ENCODE measurements at places on chromosomes 6 and 20.

- DNase-seq: no peak
These were observed 41.0 kb upstream of the HIVEP1 start for GRCh38 chr6:11971154-11971553.

GRCh38 chr20:46316984-46317684, 8.8 kb upstream of the CDH22 start:
- DNase-seq: no peak

GRCh38 chr6:54916858-54917257, 70.3 kb downstream of the FAM83B start:
- no peak for DNase-seq

DNA sequence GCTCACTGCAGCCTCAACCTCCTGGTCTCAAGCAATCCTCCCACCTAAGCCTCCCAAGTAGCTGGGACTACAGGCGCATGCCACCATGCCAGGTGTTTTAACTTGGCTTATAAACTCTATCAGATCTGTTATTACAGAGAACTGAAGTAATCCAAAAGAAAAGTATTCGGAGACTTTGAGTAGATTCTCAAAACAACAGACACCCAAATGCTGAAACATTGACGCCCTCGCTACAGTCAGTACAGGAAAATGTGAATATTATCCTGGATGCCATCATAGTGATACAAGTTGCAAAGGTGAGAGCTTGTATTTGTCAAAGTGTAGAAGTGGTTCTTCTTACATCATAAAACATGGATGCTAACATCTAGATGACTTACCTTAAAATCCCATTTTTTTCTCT, 108.7 kb upstream of the EDN1 start:
- no peak for DNase-seq

- no peak for DNase-seq
These were observed 8.2 kb downstream of the ADISSP start for GRCh38 chr20:3759316-3759823.

- no peak for DNase-seq
These were observed 117.5 kb downstream of the RIN2 start for GRCh38 chr20:19875376-19876221.

- peak; percentile 64 for DNase-seq
These were observed at the start of gene ACSS1 for GRCh38 chr20:25058051-25058846. TSS of gene ACSS1 (minus strand) at chr20:25058139. CDS start at chr20:25058102, 37 bp downstream.

DNA sequence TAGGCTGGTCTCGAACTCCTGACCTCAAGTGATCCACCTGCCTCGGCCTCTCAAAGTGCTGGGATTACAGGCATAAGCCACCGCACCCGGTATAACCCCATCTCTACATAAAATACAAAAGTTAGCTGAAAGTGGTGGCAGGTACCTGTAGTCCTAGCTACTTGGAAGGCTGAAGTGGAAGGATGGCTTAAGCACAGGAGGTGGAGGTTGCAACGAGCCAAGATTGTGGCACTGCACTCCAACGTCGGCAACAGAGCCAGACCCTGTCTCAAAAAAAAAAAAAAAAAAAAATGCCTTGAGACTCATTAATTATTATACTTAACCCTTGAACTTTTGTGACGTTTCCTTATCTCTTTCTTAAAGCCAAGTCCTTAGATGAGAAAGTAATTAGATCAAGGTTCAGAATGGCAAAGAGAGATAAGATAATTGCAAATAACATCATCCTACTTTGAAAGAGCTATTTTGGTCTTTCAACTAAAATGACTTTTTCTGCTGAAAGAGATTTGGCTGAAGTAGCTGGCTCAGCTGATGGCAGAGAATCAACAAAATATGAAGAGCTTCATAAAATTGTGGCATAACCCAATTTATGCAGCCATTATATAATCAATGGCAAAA, 4.7 kb upstream of the SHLD1 start:
- DNase-seq: no peak

DNA sequence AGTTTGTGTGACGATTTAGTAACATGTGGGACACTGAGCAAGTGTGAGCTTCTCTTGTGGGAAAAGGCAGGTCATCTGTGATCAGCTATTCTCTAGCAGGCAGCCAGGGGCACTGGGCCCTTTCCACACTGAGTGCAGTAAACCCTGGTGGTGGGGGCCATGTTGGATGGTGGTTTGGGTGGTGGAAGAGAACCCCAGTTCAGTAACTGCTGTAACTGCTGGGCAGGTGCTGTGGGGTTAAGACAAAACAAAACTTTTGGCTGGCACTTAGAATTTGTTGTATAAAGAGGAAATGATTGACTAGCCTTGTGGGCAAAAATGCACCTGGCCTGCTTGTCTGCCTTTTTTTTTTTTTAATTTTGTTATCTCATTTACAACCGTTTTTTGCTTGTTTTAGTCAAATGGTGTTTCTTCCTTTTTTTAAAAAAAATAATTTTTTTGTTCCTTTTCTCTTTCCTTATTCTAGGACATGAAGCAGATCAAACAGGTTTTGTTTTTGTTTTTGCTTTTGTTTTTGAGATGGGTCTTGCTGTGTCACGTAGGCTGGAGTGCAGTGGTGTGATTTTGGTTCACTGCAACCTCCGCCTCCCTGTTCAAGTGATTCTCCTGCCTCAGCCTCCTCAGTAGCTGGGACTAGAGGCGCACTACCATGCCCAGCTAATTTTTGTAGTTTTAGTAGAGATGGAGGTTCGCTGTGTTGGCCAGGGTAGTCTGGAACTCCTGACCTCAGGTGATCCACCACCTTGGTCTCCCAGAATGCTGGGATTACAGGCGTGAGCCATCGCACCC, 59.8 kb downstream of the IGF2R start:
- no peak for DNase-seq

- DNase-seq: no peak
These were observed 1.9 kb downstream of the GCNT2 start for GRCh38 chr6:10522929-10523573.

DNA sequence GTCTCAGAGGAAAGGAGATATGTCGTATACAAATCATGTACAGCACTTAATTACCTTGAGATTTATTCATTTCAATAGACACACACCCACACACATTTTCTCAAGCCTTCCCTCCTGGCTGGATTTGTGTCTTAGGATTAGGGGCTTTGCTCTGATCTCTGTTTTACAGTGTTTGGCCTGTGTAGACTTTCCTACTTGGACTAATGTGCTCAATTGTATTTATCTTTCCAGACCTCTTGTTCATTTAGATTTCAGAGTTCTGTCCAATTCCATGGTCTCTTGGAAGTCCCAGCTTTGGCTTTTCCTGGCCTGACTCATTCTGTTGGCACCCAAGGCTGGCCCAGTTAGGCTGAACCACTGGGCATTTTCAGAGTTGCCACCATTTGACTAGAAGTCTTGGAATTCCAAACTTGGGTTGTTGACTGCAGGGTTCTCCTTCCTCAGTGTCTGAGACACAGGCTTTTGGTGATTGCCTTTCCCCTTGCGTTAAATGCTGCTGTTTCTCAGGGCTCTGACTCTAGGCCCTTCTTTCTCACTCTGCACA, 8.9 kb upstream of the RFPL4B start:
- DNase-seq: no peak

Measured in effector CD4-positive, alpha-beta T cell (primary cell).